ENCODE measurements at places on chromosomes 5 and 9. TPM values are rescaled to one million over a fixed set of nuclear protein-coding genes. Genes with fewer than 3 reads are reported as not detected.

The NUDT12 gene
- 11.6 TPM for total RNA-seq

The PKD2L2 gene
- not detected for total RNA-seq

The TMEM38B gene
- total RNA-seq: 19.6 TPM

The SPATA9 gene
- not detected for total RNA-seq

The OGN gene
- total RNA-seq: not detected

DNA sequence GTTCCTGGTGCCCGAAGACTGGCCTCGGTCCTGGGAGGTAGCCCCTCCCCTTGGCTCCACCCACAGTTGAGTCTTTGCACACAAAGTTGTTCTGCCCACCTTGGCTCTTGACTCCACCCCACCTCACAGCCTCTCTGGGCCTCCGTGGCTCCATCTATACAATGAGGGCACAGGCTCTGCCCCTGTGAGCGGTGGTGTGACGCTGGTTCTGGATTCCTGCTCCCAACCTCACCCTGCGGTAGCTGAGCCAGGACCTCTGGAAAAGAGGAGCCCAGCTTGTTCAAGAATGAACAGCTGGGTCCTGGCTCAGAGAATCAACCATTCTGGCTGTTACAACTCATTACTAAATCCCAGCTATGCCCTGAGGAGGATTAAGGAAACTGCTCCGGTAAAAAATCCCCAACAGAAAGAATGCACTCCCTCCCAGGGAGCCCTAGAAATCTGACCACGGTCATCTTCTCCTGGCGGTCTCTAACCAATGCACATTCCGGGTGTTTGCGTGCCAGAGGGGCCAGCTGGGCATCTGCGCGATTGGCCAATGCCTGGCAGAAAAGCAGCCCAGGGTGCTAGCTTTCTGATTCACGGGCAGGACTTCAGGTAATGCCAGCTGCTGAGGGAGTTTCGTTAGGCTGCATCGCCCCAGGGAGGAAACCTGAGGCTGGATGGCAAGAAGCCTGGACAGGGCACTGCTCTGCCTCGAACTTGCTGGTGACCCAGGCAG lies 9.9 kb upstream of the GRHPR start:
- DNase-seq: no peak

GRCh38 chr5:141298376-141298775 lies 5.5 kb downstream of the SLC25A2 start:
- no peak for DNase-seq

DNA sequence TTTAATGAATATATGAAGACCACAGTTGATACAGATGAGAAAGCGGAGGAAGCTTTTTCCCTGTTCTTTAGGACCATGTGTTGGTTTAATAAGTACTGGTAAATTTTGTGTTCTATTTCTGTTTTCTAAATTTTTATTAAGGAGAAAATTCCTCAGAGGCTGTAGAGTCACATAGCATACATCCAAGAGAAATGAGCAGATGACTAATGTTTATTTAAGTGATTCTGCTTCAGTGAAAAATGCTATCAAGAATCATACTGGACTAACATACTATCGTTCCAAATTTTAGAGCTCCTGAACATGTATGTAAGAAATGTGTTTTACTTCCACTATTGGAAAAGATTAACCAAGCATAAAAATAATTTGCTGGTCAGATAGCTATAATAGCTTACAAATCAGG lies 115.0 kb downstream of the KIAA1958 start:
- peak; percentile 65 for DNase-seq

DNA sequence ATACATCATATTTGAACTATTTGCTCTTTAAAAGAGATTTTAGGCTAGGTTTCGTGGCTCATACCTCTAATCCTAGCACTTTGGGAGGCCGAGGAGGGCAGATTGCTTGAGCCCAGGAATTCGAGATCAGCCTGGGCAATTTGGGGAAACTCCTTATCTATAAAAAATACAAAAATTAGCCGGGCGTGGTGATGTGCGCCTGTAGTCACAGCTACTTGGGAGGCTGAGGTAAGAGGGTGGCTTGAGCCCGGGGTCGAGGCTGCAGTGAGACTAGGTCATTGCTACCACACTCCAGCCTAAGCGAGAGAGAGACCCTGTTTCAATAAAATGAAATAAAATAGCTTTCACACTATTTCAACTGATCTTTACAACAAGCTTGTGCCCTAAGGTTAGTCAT lies 500 bp upstream of the MRPL22 start:
- DNase-seq: no peak

DNA sequence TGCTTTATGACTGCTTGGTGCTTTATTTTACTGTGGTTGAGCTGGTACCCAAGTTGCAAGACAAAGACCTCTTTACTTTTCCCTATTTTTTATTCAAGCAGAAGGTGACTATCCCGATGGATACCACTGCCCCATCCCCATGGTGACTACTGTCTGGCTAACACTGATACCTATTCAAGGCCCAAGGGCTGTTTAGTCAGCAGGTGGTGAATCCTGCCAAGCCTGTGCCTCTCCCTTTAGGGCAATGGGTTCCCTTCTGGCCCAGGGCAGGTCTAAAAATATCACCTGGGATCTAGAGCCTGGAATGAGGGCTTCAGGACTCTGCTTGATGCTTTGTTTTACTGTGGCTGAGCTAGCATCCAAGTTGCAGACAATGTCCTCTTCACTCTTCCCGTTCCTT lies 510.0 kb upstream of the GRAMD2B start:
- DNase-seq: peak; percentile 17

DNA sequence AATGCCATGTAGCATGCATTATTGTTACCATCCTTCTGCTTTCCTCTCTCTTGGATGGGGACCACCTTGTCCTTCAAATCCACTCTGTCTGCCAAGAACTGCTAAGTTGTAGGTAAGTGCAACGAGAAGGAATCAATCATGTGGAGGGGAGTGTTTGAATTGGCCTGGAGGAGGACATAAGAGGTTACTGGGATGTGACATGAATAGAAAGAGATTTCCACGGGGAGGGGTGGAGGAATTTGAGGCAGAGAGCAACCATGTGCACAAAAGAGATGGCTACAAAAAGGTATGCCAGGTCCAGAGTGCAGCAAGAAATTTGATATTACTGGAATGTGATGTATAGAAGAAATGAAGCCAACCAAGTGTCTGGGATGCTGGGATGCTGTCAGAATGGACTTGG lies 648.9 kb upstream of the KLF4 start:
- no peak for DNase-seq

Data from bronchial epithelial cell (primary cell).